Ascending aorta (tissue), 2 donors: ENCODE measurements at places on chromosomes 16 and 17.

GRCh38 chr16:35678-36305, 17.6 kb downstream of the POLR3K start:
- no peak overlapping the region for H3K4me3 ChIP-seq
- peak; percentile 61 for DNase-seq
- no peaks in the 10 kb centered on the region for H3K4me1 ChIP-seq
- no peaks in the 10 kb centered on the region for H3K27me3 ChIP-seq
- no peaks in the 10 kb centered on the region for H3K36me3 ChIP-seq

GRCh38 chr17:45841883-45842525, 2.7 kb upstream of the SPPL2C start:
- H3K27me3 ChIP-seq, result no peaks in the 10 kb centered on the region
- no peak overlapping the region for H3K4me3 ChIP-seq
- H3K36me3 ChIP-seq, result no peaks in the 10 kb centered on the region
- no peak for DNase-seq
- no peaks in the 10 kb centered on the region for H3K4me1 ChIP-seq
- H3K27ac ChIP-seq, result no peak overlapping the region

- no peaks in the 10 kb centered on the region for H3K27me3 ChIP-seq
- no peak overlapping the region for H3K27ac ChIP-seq
- peaks cover 18% of the 10 kb centered on the region for H3K36me3 ChIP-seq
- H3K4me3 ChIP-seq, result no peak overlapping the region
Observed at GRCh38 chr16:57128771-57129389, 36.5 kb downstream of the CPNE2 start.

GRCh38 chr16:521381-522210, 5.9 kb upstream of the CAPN15 start:
- H3K4me1 ChIP-seq, result peaks cover 14% of the 10 kb centered on the region
- H3K36me3 ChIP-seq, result peaks cover 25% of the 10 kb centered on the region
- no peak overlapping the region for H3K27ac ChIP-seq
- no peaks in the 10 kb centered on the region for H3K27me3 ChIP-seq

GRCh38 chr17:46208997-46209396, 15.8 kb upstream of the KANSL1 start:
- H3K4me3 ChIP-seq, result no peak overlapping the region
- H3K36me3 ChIP-seq, result no peaks in the 10 kb centered on the region
- H3K4me1 ChIP-seq, result peaks cover 15% of the 10 kb centered on the region
- H3K27me3 ChIP-seq, result no peaks in the 10 kb centered on the region
- DNase-seq, result no peak

GRCh38 chr16:79562166-79562823, 38.2 kb downstream of the MAF start:
- no peak overlapping the region for H3K27ac ChIP-seq
- no peaks in the 10 kb centered on the region for H3K27me3 ChIP-seq
- H3K4me1 ChIP-seq, result no peaks in the 10 kb centered on the region
- no peak for DNase-seq

GRCh38 chr17:48052956-48053757, 5.0 kb downstream of the NFE2L1 start:
- H3K27ac ChIP-seq, result peak overlapping the region; percentile 90
- peak overlapping the region; percentile 39 for H3K4me3 ChIP-seq
- H3K27me3 ChIP-seq, result no peaks in the 10 kb centered on the region
- peak; percentile 45 for DNase-seq

GRCh38 chr17:18182978-18183333, 672 bp upstream of the ALKBH5 start:
- H3K27ac ChIP-seq, result peak overlapping the region; percentile 97
- no peaks in the 10 kb centered on the region for H3K27me3 ChIP-seq
- peak; percentile 40 for DNase-seq
- no peaks in the 10 kb centered on the region for H3K36me3 ChIP-seq

DNA sequence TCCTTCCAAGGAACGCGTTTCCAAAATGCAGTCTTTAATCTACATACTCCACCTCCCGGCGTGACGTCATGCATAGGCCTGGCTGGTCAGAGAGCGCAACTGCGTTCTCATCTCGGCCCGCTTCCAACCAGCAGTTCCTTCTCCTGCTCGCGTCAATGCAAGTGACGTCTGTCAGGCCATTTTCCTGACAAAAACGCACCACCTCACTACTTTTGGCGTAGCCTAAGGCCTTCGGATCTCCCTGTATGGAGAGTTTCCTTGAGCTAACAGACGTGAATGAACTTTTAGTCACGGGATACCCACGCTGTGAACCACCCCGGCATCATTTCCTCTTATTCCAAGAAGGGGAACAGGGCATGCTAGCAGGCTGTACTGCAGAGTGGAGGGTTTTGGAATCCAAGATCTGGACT, 25.0 kb downstream of the TEX14 start:
- peak overlapping the region; percentile 12 for H3K4me3 ChIP-seq
- H3K27me3 ChIP-seq, result no peaks in the 10 kb centered on the region
- H3K27ac ChIP-seq, result no peak overlapping the region
- H3K4me1 ChIP-seq, result no peaks in the 10 kb centered on the region
- peak; percentile 24 for DNase-seq
- H3K36me3 ChIP-seq, result no peaks in the 10 kb centered on the region

GRCh38 chr16:86929057-86929871, 350.9 kb downstream of the FOXL1 start:
- H3K4me3 ChIP-seq, result peak overlapping the region; percentile 45
- no peak for DNase-seq
- no peaks in the 10 kb centered on the region for H3K27me3 ChIP-seq
- H3K4me1 ChIP-seq, result peaks cover 28% of the 10 kb centered on the region
- H3K27ac ChIP-seq, result peak overlapping the region; percentile 74

- peak; percentile 45 for DNase-seq
- H3K4me1 ChIP-seq, result peaks cover 36% of the 10 kb centered on the region
- H3K27ac ChIP-seq, result peak overlapping the region; percentile 35
- H3K27me3 ChIP-seq, result no peaks in the 10 kb centered on the region
Observed at GRCh38 chr17:50263331-50264262, 10.7 kb upstream of the TMEM92 start.

- no peak overlapping the region for H3K27ac ChIP-seq
- DNase-seq, result no peak
- H3K4me3 ChIP-seq, result no peak overlapping the region
- peaks cover 27% of the 10 kb centered on the region for H3K36me3 ChIP-seq
- no peaks in the 10 kb centered on the region for H3K4me1 ChIP-seq
Observed at GRCh38 chr17:50379351-50380132, 6.5 kb downstream of the EME1 start.

- H3K4me1 ChIP-seq, result no peaks in the 10 kb centered on the region
- H3K27ac ChIP-seq, result no peak overlapping the region
- DNase-seq, result no peak
Observed at GRCh38 chr16:85276721-85277120, 164.4 kb upstream of the CIBAR2 start.

DNA sequence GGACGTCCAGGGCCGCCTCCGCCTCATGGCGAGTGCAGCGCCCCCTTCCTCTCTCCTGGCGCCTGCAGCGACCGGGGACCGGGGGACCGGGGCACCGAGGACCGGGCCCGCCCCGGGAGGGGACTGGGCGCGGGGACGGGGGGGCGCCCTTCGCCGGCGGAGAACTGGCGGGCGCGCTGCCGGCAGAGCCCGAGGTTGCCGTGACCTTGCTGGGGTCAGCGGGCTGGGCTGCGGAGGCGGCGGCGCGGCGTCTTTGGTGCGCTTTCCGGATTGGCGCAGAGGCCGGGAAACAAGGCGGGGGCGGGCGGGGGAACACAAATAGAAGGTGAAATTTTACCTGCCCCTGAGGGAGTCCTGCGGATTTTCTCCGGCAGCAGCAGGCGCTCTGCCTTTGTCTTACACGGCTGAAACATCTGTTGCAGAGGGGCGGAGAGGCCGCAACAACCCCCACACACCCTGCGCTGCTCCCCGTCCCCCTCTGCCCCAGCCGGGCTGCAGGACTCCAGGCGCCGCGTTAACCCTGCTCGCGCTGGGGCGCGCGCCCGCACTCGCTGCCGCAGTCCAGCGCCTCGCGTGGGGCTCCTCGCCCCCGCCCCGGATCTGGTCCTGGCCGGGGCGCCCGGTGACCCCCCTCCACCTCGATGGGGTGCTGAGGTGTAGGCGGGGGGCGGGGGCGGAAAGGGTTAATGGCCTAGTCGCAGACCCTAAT, 53.5 kb downstream of the SREBF1 start:
- peaks cover 22% of the 10 kb centered on the region for H3K4me1 ChIP-seq
- peak overlapping the region; percentile 41 for H3K27ac ChIP-seq
- no peaks in the 10 kb centered on the region for H3K27me3 ChIP-seq
- H3K4me3 ChIP-seq, result peak overlapping the region; percentile 76
